ENCODE measurements at places on chromosomes 1 and 21. TPM values are rescaled to one million over a fixed set of nuclear protein-coding genes. Genes with fewer than 3 reads are reported as not detected.

Gene PADI2
- 0.54 TPM for polyA plus RNA-seq

Gene C8A
- not detected for polyA plus RNA-seq

Gene DNAJC28
- 1.1 TPM for polyA plus RNA-seq

Gene GUCA2B
- polyA plus RNA-seq, result 0.80 TPM

Gene NBPF20
- 1.1 TPM for polyA plus RNA-seq

Gene UBL4B
- polyA plus RNA-seq, result not detected

Gene PTPN22
- 1.2 TPM for polyA plus RNA-seq

DNA sequence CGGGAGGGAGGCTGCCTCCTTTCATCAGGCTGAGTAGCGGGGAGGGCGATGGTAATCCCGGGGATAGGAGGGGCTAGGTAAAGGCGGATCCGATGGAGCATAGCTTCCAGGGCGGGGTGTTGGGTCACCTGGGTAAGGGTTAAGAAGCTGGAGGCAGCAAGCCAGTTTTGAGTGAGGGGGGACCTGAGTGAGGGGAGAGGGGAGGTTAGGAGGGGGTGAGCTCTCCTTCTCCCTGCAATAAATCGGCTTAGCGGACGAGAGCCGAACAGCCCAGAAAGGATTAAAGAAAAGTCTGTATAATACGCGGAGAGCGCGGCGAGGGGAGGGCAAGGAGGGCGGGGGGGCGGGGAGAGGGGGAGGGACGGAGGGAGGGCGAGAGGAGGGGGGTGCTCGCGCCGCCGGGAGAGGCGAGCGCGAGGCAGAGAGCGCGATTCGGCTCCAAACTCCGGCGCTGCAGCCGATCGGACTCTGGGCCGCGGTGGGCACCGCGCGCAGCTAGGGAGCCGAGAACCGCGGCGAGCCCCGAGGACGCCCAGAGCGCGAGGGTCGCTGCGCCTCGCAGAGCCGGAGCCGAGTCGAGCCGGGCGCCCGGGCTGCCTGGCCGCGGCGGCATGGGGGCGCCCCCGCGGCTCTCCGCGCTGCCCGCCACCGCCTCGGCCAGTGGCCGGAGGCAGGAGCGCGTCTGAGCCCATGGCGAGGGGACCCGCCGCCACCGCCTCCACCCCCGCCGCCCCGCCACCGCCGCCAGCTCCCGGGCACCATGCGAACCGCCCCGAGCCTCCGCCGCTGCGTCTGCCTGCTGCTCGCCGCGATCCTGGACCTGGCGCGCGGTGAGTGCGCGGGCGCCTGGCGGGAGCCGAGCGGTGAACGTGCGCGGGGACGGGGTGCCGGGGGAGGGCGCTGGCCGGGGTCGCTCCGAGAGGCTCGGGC is at the start of gene IGSF21:
TSS of gene IGSF21 (plus strand) at position 430 of the 930 bp plus-strand sequence. CDS start at position 761, 331 bp downstream.
- no peaks in the 10 kb centered on the region for H3K4me1 ChIP-seq
- no peak within 1 kb of the TSS for H3K27ac ChIP-seq
- no peak for DNase-seq
- H3K27me3 ChIP-seq, result peaks cover 3% of the 10 kb centered on the region

- DNase-seq, result no peak
- no peak overlapping the region for H3K4me3 ChIP-seq
- no peaks in the 10 kb centered on the region for H3K4me1 ChIP-seq
Observed at GRCh38 chr1:22234476-22235030, 91.7 kb upstream of the WNT4 start.

DNA sequence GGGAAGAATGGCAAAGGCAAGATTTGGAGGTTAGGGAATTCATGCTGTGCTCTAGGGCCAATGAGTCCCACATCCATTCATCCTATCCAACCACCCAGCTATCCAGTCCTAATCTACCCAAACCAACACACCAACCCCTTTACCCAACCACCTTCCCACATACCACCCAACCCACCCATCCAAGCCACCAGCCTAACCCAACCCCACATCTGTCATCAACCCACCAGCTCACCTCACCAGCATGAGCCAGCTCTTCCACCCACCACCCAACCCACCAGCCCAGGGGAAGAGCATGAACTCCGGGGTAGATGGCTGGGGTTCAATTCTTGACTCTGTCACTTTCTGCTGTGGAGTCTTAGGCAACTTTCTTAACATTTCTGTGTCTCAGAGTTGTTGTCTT is 35.9 kb upstream of the DISP3 start:
- no peak for DNase-seq
- H3K27me3 ChIP-seq, result no peaks in the 10 kb centered on the region
- no peaks in the 10 kb centered on the region for H3K4me1 ChIP-seq
- no peak overlapping the region for H3K4me3 ChIP-seq
- no peaks in the 10 kb centered on the region for H3K36me3 ChIP-seq

GRCh38 chr1:205422993-205423642 is 1.3 kb upstream of the LEMD1 start:
- H3K4me3 ChIP-seq, result no peak overlapping the region
- DNase-seq, result no peak
- no peak overlapping the region for H3K27ac ChIP-seq

- no peak overlapping the region for H3K27ac ChIP-seq
- H3K27me3 ChIP-seq, result no peaks in the 10 kb centered on the region
- no peak overlapping the region for H3K4me3 ChIP-seq
- H3K36me3 ChIP-seq, result no peaks in the 10 kb centered on the region
- H3K4me1 ChIP-seq, result no peaks in the 10 kb centered on the region
Observed at GRCh38 chr1:77874804-77875445, 13.5 kb upstream of the NEXN start.

GRCh38 chr1:9045861-9046510 is 19.8 kb upstream of the SLC2A7 start:
- no peak overlapping the region for H3K27ac ChIP-seq
- no peaks in the 10 kb centered on the region for H3K4me1 ChIP-seq
- no peaks in the 10 kb centered on the region for H3K36me3 ChIP-seq
- no peak overlapping the region for H3K4me3 ChIP-seq
- no peak for DNase-seq
- no peaks in the 10 kb centered on the region for H3K27me3 ChIP-seq

GRCh38 chr1:100265562-100265930 is 470 bp upstream of the RTCA start:
- peak overlapping the region; percentile 65 for H3K27ac ChIP-seq
- H3K36me3 ChIP-seq, result peaks cover 5% of the 10 kb centered on the region
- H3K4me1 ChIP-seq, result peaks cover 16% of the 10 kb centered on the region
- H3K27me3 ChIP-seq, result no peaks in the 10 kb centered on the region
- H3K4me3 ChIP-seq, result peak overlapping the region; percentile 77

GRCh38 chr1:197336571-197336970 is 68.5 kb downstream of the CRB1 start:
- H3K27me3 ChIP-seq, result no peaks in the 10 kb centered on the region
- no peaks in the 10 kb centered on the region for H3K4me1 ChIP-seq
- H3K36me3 ChIP-seq, result no peaks in the 10 kb centered on the region
- H3K4me3 ChIP-seq, result no peak overlapping the region
- DNase-seq, result no peak
- H3K27ac ChIP-seq, result no peak overlapping the region

- no peak for DNase-seq
- no peak overlapping the region for H3K4me3 ChIP-seq
- H3K27ac ChIP-seq, result no peak overlapping the region
- H3K4me1 ChIP-seq, result peaks cover 6% of the 10 kb centered on the region
- H3K36me3 ChIP-seq, result no peaks in the 10 kb centered on the region
- no peaks in the 10 kb centered on the region for H3K27me3 ChIP-seq
Observed at GRCh38 chr1:197314682-197315081, 46.6 kb downstream of the CRB1 start.

DNA sequence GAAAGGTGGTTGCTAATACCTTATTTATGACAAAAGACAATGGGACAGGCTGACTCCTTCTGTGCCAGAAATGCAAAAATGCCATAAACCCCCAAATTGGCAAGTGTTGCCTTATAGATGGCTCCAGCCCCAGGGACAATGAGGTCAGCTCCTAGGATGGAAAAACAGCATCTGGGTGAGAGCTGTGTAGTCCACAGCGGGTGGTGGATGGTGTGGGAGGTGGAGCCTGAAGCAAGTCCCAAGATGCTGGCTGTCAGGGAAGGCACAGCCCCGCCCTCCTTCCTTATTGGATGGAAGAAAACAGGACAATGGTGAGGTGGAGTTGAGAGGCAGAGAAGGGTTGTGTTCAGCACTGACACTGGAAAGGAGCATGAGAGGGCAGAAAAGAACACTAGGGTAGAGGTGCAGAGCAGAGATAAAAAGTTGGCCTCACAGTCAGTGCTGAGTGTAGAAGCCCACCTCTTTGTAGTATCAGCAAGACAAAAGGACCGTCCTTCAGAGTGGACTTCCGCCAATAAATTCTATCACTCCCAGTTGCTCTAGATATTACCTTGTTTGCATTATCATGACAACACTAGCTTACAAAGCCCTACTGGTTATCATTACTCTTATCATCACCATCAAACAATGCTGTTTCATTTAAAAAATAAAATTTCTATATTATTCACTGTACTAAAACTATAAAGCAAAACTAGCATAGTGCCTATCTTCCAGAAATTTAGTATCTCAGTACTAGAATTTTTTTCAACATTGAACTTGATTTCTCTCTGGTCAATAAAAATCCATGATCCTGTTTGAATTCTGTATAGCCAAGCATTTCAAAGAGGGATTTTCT is 3.7 kb upstream of the SDE2 start:
- no peaks in the 10 kb centered on the region for H3K27me3 ChIP-seq
- no peak for DNase-seq
- peak overlapping the region; percentile 99 for H3K27ac ChIP-seq
- no peak overlapping the region for H3K4me3 ChIP-seq

GRCh38 chr1:121586369-121587229 is 401.8 kb downstream of the SRGAP2C start:
- no peak overlapping the region for H3K27ac ChIP-seq
- no peaks in the 10 kb centered on the region for H3K27me3 ChIP-seq
- DNase-seq, result peak; percentile 28

- no peaks in the 10 kb centered on the region for H3K36me3 ChIP-seq
- no peaks in the 10 kb centered on the region for H3K27me3 ChIP-seq
Observed at GRCh38 chr1:8062861-8063260, 36.8 kb upstream of the ERRFI1 start.

DNA sequence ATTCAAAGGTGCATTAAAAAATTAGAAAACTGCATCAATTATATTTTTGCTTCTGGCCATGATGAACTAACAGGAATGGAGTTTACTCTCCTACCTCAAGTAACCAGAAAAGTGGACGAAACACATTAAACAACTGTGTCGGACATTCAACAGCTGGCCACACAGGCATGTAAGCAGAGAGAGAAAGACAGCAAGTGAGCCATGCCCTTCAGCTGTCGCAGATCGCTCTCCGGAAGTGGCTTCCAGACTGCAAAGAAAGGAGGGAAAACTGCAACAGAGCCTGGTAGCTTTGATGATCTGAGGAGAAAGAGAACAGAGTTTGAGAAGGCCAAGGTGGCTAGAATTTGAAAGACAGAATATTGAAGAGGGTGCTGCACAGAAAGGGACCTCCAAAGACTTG is 557.2 kb downstream of the MATN1 start:
- no peaks in the 10 kb centered on the region for H3K27me3 ChIP-seq
- H3K36me3 ChIP-seq, result no peaks in the 10 kb centered on the region
- no peak for DNase-seq
- no peak overlapping the region for H3K4me3 ChIP-seq
- H3K27ac ChIP-seq, result no peak overlapping the region
- H3K4me1 ChIP-seq, result no peaks in the 10 kb centered on the region
